ENCODE measurements at places on chromosomes 4 and X. TPM values are rescaled to one million over a fixed set of nuclear protein-coding genes. Genes with fewer than 3 reads are reported as not detected.

DNA sequence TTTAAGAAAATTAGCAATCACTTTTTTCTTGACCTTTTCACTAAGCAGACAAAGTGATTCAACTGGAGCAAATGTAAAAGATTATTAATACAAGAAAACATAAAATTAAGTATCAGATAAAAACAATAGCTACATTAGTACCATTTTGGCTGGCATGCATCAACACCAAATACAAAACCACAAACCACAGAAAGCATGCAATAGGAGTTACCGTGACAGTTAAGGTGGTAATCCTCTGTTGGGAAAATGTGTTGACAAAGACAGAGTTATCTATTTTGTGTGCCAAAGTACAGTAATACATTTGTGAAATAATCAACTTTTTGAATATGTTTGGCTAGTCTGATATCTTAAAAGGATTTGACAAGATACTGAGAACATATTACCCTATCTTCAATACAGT, 89.8 kb upstream of the ETNPPL start:
- no peak for DNase-seq

DNA sequence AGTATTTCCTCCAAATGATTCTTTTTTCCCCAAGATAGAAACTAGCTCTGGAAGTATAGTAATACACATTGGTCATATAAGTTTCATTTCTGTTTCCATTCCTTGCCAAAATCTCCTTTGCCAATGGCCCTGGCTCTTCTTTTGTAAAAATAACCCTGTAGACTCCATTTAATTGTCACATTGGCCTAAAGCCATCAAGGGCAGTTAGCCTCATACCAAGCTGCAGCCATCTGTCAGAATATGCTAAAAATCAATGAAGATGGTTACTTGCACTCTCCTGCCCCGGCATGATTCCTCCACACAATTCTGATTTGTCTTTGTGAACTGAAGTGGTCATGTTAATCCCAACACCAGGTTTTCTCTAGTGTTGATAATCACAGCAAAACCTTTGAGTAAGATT, 380.5 kb downstream of the SH2D1A start:
- DNase-seq = no peak

DNA sequence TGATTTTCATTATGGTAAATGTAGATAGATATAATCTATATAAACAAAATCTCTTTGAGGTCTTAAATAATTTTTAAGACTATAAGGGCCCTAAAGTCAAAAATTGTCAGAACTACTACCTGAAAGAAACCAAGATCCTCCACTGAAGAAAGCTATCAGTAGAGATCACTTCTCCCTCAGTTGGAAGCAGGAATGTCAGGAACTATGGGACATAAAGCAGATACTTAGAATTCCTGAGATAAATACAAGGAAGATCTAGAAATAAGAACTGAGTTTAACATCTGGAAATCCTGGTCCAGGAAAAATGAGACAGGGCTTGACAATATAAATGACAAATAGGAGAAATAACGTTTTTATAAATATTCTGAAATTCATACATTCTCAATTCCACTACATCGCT, 97.2 kb downstream of the ADAMTS3 start:
- DNase-seq = no peak

DNA sequence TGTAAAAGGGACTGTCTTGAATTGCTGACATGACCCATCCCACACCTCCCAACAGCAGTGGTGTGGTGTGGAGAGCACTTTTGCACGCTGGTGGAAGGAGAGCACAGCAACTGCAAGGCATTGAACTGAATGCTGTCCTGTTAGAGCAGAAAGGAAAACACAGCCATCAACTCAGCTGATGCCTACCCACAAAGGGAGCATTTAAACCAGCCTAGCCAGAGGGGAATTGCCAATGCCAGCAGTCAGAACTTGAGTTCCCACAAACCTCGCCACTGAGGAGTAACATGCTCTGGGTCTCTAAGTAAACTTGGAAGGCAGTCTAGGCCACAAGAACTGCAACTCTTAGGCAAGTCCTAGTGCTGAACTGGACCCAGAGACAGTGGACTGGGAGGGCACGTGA, 31.9 kb downstream of the MAGED4 start:
- DNase-seq = no peak

- DNase-seq = no peak
Measured at GRCh38 chr4:101970547-101971155, 180.1 kb downstream of the BANK1 start.

- DNase-seq = peak; percentile 58
Measured at GRCh38 chrX:153539171-153539978, 21.9 kb downstream of the ATP2B3 start.

DNA sequence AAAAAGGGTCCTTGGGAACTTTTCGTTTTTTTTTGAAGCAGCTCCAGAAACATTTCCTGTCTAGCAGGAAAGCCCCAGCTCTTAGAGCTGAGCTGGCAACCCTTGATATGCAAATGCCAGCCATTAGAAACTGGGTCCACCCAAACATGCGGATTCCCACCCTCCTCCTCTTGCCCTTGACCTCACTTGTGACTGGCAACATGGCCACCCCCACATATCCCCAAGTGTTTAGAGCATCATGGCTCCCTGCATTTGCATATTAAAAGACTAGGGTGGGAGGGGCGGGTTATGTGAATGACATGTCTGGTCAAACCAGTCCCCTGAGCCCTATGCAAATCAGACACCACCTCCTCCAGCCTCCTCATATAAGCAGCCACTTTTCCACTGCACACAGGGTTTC, 671.1 kb downstream of the FAT4 start:
- DNase-seq = peak; percentile 80

DNA sequence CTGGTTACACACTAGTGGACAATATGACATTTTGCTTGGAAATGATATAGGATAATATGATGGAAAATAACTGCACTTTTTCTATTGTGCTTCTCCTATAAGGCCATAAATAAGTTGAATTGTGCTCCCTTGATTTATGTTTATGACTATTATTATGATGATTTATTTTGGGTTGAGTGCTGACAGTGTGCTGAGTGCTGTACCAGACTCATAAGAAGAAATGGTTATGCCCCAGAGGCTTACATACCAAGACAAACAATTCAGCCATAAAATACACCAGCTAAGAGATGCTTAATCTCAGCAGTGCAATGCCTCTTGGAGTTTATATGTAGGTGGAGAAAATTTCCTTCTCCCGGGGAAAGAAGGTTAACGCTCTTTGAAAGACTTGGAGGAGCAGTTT, 199.8 kb upstream of the NOCT start:
- no peak for DNase-seq

DNA sequence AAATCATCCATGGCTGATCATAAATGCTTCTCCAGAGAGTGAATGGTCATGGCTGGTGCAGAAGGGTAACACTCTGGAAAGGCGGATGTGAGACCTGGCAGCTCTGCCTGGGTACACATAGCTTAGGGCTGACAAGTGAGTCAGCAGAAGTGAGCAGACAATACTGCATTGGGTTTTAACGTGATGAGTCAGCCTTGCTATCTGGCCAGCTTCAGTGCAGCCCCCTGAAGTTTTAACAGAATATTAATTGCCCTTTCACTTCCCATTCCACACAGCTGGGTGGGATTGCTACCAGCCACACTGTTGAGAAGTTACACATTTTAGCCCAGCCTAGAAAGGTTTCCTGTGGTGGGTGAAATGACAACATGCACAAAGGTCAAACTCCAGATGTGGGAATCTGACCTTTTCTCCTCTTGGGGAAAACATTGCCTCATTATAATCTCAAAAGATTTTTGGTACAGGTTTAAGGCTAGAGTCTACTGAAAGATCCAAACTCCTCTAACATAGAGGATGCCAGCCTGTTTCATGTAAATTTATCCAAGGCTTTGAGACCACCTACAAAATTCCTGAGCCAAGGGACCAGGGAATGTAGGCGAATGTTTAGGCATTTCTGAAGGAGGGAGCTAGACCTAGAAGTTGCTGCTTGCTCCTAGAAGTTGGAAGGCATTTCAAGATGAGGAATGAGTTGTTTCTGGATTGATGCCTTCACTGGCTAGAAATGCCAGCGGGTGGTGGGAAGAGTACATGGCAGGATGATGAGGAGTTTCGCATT, 230.3 kb upstream of the PGRMC2 start:
- DNase-seq = peak; percentile 84

- no peak for DNase-seq
Measured at GRCh38 chr4:129167640-129168260, 71.8 kb downstream of the C4orf33 start.

- DNase-seq = no peak
Measured at GRCh38 chrX:46572340-46572936, 1.1 kb upstream of the CHST7 start.

DNA sequence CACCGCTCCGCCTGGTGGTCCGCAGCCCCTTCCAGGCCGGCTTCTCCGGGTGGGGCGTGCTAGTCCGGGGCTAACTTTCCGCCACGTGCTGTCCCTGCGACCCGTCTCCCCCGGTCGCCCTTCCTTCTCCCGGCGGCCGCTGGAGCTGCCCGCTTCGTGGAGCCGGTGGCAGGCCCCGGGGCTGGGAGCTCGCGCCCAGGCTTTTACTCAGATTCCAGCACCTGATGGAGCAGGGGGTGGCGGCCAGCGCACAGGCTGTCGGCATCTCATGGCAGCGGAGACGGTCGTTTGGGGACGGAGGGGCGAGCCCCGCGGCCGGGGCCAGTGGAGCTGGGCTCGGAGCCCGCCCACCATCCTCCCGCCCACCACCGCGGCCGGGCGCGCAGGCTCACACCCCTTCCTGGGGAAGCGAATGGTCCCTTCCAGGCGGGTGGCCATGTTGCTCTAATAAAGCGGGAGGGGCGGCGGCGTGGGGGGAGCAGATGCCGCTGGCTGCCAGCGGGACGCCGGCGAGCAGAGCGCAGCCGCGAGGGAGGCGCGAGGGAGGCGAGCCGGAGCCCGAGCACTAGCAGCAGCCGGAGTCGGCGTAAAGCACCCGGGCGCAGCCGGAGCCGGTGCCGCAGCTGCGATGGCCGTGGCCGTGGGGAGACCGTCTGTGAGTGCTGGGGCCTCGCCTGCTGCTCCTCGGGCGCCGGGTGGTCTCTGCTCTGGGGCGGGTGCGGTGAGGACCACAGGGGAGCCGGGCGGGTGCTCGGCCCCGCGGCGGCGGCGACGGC, at the start of gene SEPTIN11:
SEPTIN11 (plus strand) TSS at position 477 of the 776 bp plus-strand sequence; CDS start at position 629, 152 bp downstream.
- DNase-seq = peak; percentile 92

GRCh38 chr4:186002853-186003252, 66.1 kb upstream of the TLR3 start:
- no peak for DNase-seq

GRCh38 chr4:47704693-47705325, 133.1 kb downstream of the CORIN start:
- peak; percentile 70 for DNase-seq

GRCh38 chr4:184282895-184283654, 65.4 kb upstream of the ENPP6 start:
- no peak for DNase-seq

- no peak for DNase-seq
Measured at GRCh38 chr4:184460499-184461285, 13.7 kb downstream of the IRF2 start.

The MCF2 gene
- 2.7 TPM for total RNA-seq

The TBC1D25 gene
- 15.0 TPM for total RNA-seq

The PAGE5 gene
- not detected for total RNA-seq

The S100G gene
- not detected for total RNA-seq

The ADH7 gene
- total RNA-seq = not detected

The USP51 gene
- 1.4 TPM for total RNA-seq

The FGG gene
- not detected for total RNA-seq

The FBXL5 gene
- 59.7 TPM for total RNA-seq
